ENCODE measurements at places on chromosomes 4 and X.

GRCh38 chrX:72028701-72029470 lies 102.8 kb downstream of the RTL5 start:
- DNase-seq = no peak

GRCh38 chr4:116387937-116388474 lies 697.4 kb downstream of the TRAM1L1 start:
- no peak for DNase-seq

GRCh38 chr4:155946486-155946885 lies 7.2 kb downstream of the CTSO start:
- no peak for DNase-seq

DNA sequence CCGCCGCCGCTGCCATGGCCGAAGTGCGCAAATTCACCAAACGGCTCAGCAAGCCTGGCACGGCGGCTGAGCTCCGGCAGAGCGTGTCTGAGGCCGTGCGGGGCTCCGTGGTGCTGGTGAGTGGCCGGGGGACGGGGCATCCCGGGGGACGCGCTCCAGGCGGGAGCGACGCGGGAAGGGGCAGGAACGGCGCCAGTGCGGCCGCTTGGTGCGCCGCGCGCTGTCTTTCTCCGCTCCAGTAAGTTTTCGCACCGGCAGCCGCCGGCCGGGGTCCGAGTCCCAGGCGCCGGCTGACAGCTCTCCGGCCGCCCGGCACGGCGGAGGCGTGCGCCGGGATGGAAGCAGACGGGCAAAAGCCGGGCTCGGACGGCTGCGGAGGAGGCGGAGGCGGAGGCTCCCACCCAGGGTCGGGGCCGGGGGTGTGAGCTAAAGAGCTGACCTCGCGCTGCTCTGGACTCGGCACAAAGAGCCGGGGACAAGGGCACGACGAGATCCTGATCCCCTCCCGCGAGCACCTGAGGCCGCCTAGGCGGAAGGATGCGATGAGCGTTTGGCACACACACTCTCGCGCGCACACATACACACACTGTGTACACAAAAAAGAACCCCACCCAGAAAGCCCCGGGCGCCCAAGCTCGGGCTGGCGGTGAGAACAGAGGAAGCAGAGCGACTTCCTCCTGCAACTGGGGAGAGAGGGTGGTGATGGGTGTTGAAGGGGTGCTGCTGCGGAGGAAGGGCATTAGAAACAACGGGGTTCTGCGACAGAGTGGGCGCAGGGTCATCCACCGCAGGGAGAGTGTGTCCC lies 545 bp downstream of the DOCK11 start:
- DNase-seq = peak; percentile 74

DNA sequence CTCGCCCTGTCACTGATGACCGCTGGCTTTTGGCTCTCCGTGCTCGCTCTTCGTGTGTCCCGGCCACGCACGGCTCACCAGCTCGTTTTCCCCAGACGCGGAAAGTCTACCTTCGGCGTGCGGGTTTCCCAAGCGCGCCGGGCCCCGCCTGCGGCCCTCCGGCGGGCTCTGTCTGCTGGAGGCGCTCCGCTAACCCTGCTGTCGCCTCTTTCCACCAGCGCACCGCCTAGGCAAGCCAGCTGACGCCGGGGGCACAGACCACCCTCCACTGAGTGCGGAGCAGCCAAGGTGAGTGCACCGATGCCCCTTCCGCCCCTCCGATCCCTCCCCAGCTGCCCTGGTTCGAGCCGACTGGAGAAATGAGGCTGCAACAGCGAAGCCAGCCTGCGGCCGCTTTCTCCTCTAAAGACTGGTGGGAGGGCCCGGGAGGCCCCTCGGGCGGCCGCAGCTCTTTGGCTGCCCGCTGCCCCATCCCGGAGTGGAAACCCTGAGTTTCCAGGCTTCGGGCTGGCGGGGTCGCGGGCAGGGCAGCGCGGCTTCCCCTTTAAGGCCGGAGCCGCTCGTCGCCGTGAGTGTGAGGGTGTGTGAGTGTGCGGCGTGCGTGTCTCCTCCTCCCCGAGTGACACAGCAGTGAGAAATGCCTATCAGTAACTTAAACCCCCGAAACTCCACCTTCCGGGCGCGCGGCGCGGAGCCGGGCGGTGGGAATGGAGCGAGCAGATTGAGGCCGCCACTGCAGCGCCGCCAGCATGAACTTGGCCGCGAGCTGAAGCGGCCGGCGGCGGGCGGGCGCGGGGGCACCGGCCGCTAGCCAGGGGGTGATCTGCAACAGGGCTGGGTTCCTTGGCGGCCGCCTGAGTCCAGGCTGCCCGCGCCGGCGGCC lies at the start of gene MAMLD1:
Gene MAMLD1, plus strand, starts transcription at position 719 of the 883 bp plus-strand sequence. CDS start 82,200 bp downstream, outside the sequence.
- peak; percentile 74 for DNase-seq

- DNase-seq = peak; percentile 63
Measured at GRCh38 chr4:184825141-184825895, 450 bp downstream of the ACSL1 start.

DNA sequence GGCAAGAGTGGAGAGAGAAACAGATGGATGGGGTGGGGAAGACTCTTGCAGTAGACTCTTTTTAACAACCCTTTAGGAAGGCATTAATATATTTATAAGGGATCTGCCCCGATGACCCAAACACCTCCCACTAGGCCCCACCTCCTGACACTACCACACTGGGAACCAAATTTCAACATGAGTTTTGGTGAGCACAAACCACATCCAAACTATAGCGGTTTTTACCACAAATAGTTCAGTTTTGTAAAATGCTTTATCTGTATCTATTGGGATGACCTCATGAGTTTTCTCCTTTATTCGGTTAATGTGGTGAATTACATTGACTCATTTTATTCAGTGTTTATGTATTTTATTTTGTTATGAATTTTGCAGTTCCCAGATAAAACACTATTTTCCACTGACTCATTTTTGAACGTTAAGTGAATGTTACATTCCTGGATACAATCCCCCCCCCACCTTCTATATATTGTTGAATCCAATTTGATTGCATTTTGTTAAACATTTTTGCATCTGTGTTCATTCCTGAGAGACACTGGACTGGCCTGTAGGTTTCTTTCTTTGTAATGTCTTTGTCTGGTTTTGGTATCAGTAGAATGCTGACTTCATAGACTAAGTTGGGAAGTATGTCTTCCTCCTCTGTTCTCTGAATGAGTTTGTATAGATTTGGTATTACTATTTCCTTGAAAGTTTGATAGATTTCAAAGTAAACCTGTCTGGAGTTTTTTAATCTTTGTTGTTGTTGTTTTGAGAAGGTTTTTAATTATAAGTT lies 13.9 kb upstream of the CPLX1 start:
- DNase-seq = no peak

GRCh38 chr4:80909938-80910337 lies 120.6 kb upstream of the BMP3 start:
- no peak for DNase-seq

DNA sequence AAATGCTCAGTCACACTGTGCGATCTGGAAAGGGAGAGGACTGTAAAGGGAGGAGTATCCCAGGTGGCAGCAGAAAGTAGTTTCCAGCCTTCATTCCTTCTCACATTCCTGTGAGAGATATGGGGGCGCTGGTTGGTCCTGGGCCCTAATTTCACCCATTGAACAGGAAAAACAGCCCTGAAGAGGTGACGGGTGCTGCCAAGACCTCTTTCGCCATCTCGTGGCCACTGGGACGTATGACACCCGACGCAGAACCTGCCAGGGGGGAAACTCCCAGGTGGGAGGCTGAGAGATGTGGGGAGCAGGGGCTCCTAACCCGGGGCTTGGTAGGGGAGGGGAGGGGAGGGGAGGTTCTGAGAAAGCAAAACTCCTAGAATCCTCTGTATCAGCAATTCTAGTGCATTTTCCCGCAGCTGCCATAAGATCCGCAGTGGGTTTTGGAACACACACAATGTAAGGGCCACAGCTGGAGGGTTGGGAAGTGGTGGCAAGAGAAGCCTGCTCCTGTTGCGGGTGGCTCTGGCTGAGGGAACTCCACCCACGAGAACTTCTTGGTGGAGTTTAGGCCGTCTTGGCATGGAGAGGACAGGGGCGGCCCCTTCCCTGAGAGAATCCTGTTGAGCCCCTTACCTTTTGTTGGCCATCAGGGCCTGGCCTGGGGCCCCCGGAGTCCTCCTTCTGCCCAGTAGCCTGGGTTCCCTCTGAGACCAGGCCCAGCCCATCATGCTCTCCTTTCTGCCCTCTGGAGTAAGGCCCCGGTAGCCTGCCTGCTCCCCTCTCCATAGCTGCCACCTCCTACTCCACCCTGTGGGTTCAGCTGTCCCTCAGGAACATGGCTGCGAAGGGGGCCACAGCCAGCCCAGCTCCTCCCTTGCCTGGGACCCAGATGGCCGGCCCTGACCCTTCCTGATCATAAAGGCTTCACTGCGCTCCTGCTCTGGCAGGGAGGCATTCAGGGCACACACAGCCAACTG lies 134.1 kb downstream of the OR13H1 start:
- peak; percentile 56 for DNase-seq

- peak; percentile 36 for DNase-seq
Measured at GRCh38 chrX:16445166-16445752, 204.7 kb upstream of the S100G start.

DNA sequence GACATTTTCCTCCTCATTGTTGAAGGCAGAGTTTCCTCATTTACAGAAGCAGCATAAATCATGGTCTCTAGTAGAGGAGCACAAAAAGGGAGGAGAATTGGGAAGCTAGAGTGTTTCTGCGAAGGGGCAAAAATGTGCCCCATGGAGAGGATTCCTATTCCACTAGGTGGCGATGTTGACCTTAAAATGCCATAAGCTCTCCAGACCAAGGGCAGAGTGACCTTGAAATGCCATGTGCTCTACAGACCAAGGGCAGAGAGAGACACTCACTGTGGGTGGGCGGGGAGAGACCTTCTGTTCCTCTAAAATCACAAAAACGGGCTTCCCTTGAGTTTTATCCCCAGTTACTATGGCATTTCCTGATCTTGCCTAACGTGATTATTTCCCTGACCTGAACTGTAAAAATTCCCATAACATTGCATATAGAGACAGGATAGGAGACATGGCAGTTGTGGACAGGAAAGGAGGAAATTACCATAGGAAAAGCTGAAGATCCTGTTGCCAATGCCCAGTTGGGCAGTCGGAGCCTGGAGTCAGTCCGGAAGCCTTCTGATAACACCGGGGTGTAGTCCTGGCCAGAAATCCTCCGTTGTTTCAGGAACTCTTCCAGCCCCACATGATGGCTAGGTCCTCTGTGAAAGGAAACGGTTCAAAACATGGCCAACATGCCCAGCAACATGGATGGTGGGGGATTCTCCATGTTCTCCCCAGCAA lies 567.7 kb downstream of the MAGEB5 start:
- peak; percentile 1 for DNase-seq

DNA sequence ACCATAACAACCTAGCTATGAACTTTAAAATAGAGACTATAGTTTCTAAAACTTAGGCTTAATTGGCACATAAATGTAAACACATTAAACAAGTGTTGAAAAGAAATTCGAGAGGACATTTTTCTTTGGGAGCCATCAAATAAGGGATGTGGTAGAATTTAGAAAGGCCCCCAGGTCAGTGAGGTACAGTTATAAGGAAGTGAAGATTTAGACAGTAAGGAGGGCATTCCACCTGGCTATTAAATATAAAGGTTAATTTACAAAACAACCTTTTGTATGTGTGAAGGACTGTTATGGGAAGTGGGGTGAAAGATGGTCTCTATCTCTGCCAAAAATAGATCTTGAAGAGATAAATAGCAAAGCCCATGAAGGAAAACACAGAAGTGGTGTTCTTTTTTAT lies 83.9 kb downstream of the AFF1 start:
- DNase-seq = no peak

DNA sequence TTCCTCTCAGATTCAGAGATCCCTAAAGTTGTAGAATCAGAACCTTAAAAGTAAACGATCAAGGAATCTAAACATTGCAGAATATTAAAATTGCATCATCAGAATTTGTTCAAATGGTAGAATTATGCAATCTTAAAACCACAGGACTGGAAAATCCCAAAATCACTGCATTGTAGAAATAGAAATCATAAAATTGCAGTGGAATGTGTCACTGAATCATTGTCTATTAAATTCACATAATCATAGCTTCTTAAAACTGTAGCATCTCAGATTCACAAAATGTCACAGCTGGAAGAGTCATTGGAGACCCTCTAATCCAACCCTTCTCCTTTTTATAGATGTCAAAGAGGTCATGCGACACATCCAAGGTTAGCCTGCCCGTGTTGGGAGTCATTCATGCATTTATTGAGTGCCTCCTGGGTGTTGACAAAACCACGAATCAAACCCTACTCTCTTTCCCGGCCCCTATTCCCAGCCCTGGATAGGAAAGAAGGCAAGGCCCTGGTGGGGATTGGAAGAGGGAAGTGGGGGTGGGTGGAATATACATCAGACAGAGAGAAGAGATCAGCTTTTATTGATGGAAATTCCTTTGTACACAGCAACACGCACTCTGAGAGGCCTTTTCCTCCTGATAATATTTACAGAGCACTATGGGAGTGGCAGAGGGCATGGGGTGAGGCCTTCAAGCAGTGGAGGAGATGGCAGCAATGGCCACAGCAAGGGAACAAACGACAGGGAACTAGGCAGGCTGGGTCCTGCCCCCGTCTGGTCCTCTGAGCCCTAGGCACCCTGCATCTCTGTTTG lies 15.4 kb downstream of the IQSEC2 start:
- no peak for DNase-seq

- no peak for DNase-seq
Measured at GRCh38 chrX:9619581-9619980, 146.1 kb downstream of the GPR143 start.

- no peak for DNase-seq
Measured at GRCh38 chr4:165780735-165781134, 92.3 kb upstream of the TLL1 start.

Data from stimulated activated CD4-positive, alpha-beta T cell treated with anti-CD3 and anti-CD28 coated beads, Interleukin-15, amount 100 ng/mL, for 24 hours (primary cell).